ENCODE measurements at places on chromosomes 11 and 22. TPM values are rescaled to one million over a fixed set of nuclear protein-coding genes. Genes with fewer than 3 reads are reported as not detected.

GRCh38 chr22:49235463-49236300 is 592.0 kb downstream of the BRD1 start:
- DNase-seq = no peak

DNA sequence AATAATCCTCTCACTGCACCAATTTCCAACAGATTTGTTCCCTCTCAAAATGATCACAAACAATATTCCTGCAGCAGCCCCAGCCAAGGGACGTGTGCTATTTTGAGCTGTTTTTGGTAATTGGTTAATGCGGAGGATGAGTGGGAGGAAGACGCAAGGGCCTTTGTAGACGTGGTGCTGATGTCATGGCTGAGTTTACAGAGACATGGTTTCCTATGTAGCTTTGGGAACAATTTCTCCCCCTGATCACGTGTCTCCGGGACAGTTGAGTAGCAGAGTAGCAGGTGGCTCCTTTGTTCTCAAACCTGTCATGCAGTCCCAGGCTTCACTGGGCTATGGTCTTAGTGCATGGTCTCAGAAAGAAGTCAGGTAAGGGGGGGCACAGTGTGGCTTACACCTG is 183.2 kb upstream of the NECTIN1 start:
- no peak for DNase-seq

The OR5B17 gene
- not detected for total RNA-seq

- no peak for DNase-seq
Observed at GRCh38 chr11:63504933-63505586, 824 bp upstream of the LGALS12 start.

GRCh38 chr11:8059571-8060011 is 21.4 kb upstream of the TUB start:
- no peak for DNase-seq

GRCh38 chr22:46639843-46640242 is 19.7 kb downstream of the GRAMD4 start:
- no peak for DNase-seq

DNA sequence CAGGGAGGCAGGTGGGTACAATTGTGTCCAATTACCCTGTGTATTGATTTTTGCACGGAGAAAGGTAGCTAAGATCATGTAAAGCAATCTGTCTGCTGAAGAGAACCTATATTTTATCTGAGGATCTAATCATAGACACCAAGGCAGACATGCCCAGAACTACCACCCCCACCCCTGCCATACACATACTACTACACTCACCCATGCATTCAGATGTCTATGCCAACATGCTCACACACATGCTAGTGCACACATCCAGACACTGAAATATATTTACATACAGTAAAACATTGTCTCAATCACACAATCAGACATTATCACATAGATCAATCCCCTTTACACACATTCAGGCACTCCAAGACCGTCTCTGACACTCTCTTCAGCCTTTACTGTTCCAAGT is 1.8 kb downstream of the SCN3B start:
- DNase-seq = no peak

- DNase-seq = no peak
Observed at GRCh38 chr11:56103210-56103737, at the start of gene OR8H2. TSS of gene OR8H2 (plus strand) at chr11:56103687. CDS start at chr11:56105043, 1,356 bp downstream.

The TH gene
- under 0.01 TPM for total RNA-seq

Data from lung microvascular endothelial cell (primary cell).